ENCODE measurements at places on chromosomes 5 and 9.

DNA sequence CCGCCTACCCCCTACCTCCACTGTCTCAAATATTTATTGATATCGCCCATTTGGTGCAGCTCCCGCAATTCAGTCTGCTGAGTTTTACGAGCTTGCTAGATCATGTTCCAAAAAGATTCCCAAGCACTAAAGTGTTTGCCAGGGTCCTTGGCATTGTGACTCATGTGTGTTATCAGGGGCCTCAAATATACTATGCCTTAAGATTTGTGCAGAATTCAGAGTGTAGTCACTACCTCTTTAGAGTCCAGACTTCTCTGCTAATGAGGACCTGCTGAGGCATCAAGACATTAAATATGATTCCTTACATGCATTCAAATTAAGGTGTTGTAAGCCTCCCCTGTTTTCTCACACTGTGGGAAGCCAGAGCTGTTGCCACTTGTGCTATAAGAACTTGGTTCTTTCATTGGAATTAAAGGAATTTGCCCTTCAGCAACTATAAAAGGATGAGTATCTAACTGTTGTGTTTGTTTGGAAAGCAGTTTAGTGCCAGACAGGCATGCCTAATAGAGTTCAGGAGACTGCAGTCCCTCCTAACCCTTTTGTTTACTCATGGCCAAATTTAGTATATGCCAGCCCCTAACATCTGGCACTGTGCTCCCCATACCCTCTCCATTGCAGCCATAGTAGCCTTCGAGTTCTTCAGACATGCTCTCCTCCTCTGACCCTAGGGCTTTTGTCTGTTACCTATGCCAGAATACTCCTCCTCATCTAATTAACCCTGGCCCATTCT, 316.4 kb downstream of the NR3C1 start:
- no peak for DNase-seq

GRCh38 chr9:12464910-12465512, 228.2 kb upstream of the TYRP1 start:
- DNase-seq: no peak

- DNase-seq: no peak
These were observed 274.3 kb upstream of the SGCD start for GRCh38 chr5:156052656-156053055.

DNA sequence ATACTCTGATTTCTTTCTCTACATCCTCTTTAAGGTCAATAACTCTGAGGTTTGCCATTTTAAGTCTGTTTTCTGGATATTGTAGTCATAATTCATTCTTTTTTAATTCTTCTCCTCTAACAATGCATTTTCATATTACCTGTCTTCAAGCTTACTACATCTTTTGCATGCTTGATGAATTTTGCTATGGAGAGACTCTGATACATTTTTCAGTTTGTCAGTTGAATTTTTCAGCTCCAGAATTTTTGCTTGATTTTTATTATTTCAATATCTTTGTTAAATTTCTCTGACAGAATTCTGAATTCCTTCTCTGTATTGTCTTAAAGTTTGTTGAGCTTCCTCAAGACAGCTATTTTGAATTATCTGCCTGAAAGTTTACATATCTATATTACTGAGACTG, 159.8 kb upstream of the ST8SIA4 start:
- no peak for DNase-seq

GRCh38 chr5:144484124-144484897, 313.6 kb downstream of the KCTD16 start:
- no peak for DNase-seq

GRCh38 chr9:9091387-9091786, 1291.8 kb upstream of the DMAC1 start:
- DNase-seq: no peak

- DNase-seq: no peak
These were observed 715.2 kb upstream of the DMAC1 start for GRCh38 chr9:8514760-8515159.

DNA sequence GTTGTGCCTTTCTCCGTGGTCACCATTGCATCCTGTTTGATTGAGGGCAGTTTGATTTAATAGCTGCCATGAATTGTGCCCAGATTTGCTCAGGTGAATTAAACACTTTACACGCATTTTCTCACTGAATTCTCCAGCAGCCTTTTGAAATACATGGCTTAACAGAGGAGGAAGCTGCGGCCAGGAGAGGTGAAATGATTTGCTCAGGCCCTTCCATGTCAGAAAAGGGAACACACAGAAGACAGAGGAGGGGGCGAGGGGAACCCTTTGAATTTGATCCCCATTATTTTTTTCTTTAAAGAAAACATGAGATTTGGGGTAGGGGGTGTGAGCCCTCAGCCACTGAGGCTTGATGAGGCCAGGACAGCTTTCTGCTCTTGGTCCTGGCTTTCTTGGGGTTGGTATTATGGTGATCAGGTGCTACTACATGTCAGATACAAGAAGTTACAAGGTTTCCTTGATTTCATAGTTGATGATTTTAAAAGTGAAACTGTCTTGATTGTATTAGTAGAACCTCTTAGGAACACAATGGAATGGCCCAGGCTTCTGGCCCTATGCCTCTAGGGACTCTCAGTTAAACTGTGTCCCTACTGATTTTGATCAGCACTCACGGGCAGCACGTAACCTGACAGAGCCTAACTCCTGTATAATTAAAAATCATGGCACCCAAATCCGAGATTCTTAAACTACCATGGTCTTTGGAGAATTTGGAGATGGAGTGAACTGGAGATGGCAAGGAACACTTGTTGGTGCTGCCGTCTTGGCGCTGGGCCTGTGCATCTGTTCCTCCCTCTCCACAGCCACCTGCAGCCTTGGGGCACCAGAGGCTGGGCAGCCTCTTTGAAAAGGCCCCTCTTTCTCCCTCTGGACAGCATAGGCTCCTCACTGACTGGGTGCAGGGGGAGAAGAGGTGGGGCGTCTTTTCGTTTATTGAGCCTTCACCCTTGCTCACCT, 107.9 kb downstream of the TRIO start:
- no peak for DNase-seq

DNA sequence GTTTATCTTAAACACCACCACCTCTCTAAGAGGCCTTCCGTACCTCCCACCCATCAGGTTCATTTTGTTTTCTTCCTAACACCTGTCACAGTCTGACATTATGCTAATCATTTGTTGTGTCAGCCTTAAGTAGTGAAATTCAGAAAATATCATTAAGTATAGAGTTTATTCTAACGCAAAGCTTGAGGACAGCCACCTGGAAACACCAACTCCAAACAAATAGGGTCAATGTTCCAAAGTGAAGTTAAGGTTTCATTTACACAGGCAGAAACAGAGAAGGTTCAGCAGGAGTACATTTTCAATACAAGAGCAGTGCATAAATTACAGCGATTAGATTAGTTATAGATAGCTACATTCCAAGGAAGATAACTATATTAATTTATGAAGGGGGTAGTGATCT, 1.3 kb upstream of the SMC5 start:
- DNase-seq: no peak

- DNase-seq: no peak
These were observed 198.7 kb downstream of the SEMA6A start for GRCh38 chr5:116375926-116376325.

DNA sequence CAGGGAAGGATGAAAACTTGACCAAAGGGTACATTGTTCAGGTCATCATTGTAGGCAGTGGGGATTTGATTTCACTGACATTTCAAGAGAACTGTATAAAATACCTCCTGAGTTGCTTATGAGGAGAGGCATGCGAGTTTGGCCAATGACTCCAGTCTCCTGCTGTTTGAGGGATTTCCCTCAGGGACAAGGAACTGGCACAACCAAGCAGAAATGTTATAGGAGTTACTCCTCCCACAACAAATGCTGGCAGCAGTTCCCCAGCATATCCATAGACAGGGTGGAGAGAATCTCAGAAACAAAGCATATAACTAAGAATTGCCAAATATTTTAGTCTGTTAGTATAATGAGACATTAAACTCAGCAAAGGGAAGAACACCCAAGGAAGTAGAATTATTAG, 47.2 kb upstream of the FBXL7 start:
- DNase-seq: no peak

- no peak for DNase-seq
These were observed 182.7 kb downstream of the SMC2 start for GRCh38 chr9:104276709-104277245.

DNA sequence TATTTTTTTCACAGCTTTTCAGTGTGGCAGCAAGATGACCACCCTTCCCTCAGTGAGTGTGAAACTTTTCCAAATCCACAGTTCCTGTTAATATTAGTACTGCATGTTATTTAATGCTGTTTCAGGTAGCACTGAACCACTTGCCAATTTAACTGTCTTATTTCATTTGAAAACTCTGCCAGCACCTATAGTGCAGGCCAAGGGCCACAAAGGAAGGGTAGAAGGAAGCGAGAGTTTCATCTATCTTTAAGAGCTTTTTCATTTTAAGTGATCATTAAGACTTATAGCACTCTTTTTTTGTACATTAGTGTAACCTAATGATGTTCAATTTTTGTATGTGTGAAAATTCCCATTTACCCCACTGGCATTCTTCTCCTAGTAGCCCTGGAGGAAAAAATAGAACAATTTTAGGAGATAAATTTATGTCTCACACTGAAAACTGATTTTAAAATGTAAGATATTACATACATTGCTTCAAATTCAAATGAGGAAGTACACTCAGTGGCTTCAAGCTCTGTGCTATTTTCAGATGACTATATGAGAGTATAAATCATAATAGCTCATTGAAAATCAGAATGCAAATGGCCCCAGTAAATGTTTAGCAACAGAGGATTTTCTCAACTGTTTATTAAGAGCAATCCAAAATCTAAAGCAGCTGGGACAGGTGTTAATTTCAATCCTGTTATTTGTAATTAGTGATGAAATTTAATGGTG, 820.5 kb downstream of the PTPRD start:
- no peak for DNase-seq

DNA sequence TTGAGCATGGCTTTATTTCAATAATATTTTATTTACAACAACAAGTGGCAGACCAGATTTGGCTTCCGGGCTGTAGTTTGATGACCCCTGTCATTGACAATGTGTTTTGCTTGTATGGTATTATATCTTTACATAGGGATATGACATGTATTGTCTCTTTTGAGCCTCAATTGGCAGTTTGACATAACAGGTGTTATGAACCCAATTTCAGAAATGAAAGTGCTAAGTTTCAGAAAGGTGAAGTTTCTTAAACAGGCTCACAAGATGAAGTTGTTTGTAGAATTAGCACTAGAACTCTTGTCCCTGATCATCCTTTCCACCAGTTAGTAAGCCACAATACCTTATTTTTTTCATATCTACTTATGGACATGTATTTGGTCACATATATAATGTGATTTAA, 303.0 kb upstream of the GRIA1 start:
- DNase-seq: no peak

- no peak for DNase-seq
These were observed 60.1 kb downstream of the BOD1 start for GRCh38 chr5:173556142-173557028.

DNA sequence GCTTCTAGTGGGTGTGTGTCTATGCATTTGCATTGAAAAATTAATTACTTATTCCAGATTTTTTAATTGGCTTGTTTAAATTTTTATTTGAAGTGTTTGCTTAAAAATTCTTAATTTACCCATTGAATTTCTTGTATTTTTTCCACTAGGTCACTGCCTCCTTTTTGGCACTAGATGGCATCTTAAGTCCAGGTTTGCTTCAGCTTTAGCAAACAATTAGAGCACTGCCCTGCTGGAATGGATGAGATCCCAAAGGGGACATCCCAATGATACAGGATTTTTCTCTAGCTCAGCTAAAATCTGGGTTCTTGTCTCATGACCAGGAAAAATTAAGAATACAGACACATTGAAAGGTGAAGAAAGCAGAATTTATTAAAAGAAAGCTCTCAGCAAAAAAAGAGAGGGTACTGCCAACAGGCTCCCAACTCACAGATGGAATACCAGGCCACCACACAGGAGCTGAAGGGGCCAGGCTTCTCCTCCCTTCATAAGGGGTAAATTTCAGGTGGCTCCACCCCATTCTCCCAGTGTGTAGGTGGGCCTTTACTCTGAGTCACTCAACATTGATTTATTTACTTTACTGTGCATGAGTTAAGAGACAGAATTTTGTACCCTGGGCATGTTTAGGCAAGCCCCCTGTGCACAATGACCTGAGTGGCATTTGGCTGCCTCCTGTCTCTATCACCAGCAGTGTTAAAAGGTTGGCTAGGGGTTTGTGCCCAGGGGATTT, 532.4 kb downstream of the ANXA1 start:
- no peak for DNase-seq

GRCh38 chr9:70439991-70440706, 25.7 kb upstream of the KLF9 start:
- DNase-seq: no peak

DNA sequence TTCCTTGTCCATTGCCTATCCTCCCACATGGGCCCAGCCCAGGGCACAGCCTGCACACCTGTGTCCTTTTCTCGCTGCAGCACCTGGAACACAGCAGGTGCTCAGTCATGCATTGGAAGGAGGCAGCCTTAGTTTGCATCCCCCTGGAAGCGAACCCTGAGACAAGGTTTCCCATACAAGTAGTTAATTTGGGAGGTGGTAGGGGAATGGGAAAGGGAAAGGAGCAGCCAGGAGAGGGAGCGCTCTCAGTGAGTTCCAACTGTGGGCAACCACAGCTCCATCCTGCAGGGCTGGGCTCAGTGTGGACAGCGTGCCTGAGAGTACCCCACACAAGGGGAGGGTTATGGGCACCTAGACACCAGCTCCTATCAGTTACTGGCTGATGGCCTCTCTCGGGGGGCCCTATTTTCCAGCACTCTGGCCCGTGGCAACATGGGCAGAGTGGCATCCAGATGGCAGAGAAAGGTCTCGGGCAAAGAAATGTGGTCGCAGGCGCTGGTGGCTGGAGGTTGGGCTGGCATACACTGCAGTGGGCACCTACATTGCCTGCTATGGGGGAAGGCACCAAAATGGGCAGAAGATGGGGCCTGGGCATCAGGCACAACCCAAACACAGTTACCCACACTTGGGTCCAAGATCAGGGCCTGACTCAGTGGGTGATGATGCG, 50.1 kb downstream of the TSPAN17 start:
- DNase-seq: no peak

DNA sequence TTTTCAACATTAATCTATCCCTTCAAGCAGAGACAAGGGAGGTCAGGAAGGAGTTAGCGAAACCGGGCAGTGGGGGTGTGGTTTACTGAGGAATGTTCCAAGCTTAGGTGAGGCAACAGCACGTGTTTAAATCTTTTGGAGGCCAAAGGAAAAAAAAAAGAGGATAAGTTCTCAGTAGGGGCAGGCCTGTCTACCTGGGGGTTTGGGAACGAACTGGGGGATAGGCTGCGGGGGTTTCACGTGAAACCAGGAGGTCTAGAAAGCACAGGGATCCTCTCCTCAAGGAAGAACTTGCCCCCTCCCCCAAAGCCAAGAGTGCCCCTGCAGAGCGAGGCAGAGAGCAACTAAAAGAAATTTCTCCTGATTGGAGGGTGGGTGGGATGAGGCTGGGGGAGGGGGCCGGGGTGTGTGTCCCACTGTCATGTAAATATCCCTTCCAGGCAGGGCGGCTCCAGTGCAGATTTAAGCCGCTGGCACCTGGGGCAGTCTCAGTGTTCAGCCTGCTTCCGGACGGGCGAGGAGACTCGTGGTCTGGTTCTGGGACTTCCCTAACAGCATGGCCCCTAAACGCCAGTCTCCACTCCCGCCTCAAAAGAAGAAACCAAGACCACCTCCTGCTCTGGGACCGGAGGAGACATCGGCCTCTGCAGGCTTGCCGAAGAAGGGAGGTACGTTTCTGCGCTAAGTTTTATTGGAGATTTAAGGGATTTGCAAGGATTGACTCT, 5.5 kb upstream of the SET start:
- peak; percentile 19 for DNase-seq

All from stimulated activated CD4-positive, alpha-beta T cell treated with anti-CD3 and anti-CD28 coated beads, Interleukin-4, amount 100 ng/mL, for 1 hour (primary cell).